ENCODE measurements at places on chromosomes 5 and 9.

DNA sequence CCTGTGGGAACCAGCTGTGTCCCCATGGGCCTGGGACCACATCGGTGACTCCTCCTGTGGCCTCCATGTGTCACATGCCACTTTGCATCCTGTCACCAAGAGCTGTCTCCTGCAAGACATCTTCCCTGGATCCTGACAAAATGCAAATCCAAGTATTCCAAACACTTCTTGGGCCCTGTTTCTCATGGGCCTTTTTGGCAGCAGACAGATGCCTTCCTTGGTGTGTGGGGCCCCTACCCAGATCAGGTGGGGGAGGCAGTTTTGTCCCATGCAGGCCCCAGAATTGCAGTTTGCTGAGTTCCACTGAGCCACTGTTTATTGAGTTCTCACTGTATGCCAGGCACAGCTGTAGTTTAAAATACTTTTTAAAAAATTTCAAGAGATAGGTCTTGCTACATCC is 62.5 kb upstream of the GABRP start:
- DNase-seq = no peak

DNA sequence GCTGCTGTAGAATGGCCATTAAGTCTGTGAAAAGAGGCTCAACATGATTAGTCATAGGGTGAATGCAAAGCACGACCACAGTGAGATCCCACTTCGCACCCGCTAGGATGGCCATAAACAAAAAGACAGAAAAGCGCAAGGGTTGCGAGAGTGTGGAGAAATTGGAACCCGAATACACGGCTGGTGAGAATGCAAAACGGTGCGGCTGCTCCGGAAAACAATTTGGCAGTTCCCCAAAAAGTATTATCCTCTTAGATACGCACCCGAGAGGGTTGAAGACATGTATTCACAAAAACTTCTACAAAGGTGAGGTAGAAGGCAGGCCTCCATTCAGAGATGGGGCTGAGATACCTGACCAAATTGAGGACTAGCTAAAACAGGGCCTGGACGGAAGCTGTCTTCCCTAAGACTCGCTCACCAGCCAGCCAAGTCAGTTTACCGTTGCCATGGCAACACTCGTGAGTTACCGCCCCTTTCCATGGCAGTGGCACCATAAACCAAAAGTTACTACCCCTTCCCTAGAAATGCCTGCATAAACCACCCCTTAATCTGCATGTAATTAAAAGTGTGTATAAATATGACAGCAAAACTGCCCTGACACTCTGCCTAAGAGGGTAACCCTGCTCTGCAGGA is 726 bp upstream of the PSMB7 start:
- DNase-seq = no peak

DNA sequence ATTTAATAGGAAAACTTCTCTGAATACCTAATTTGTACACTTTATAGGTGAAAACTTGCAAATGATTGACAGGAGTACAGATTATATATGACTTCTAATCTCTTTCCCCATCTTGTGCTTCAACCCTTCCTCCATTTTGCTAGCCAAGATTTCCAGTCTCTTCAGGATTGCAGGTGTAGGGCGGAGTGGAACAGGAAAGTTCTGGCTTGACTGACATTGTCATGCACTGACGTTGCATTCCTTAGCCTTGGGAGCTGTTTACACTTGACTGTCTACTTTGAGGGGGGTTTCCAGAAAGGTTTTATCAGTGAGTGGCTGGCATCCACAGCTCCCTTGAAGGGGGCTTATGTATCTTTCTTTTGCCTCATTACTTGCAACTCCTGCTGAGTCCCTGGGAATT is 34.1 kb upstream of the GRIA1 start:
- no peak for DNase-seq

DNA sequence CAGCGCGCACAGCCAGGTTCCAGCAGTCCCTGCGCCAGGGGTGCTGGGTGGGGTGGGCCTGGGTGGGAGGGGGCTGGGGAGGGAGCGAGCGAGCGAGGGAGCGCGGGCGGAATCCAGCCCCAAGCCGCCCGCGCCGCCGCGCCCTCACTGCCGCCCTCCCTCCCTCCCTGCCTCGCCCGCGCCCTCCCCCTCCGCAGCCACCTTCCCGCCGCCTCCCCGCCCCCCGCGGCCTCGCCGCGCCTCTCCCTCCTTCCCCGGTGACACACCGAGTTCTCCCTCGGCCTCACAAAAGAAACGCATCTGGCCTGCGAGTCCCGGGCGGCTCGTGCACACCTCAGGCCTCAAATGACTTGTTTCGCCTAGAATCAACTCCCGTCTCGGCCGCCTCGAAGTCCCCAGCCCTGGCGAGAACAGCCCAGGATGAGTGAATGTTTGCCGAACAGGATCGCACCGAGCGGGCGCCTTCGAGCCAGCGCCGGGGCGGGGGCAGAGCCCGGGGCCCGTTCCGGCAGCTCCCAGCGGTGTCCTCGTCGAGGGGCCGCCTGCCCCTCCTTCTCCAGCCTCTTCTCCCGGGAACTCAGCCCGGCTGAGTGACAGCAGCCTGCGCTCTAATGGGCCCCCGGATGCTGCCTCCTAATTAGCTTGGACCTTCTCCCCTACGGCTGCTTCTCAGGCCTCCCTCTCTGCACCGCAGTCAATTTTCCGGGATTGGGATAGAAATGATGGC is 371 bp upstream of the PITX1 start:
- DNase-seq = peak; percentile 66

GRCh38 chr9:72872718-72873117 is 80.1 kb downstream of the ALDH1A1 start:
- no peak for DNase-seq

GRCh38 chr5:10660135-10660534 is 96.3 kb downstream of the ANKRD33B start:
- no peak for DNase-seq

DNA sequence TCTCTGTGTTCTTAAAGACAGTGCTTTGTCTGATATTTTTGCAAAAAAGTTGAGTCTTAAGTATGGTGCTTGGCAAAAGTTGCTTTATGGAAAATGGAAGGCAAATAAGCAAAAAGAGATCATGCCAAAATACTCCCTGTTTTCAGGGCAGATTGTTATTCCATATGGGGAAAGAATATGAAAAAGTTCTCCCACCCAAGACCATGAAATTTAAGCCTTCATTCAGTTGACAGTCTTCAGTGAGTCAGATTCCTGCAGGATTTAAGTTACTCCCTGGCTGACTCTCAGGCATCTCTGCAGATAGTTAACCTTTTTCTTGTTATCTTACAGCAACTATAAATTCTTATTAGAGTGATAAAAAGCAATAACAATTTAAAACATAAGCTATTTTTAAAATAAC is 601.6 kb downstream of the PDE4D start:
- no peak for DNase-seq

- DNase-seq = no peak
These were observed 12.2 kb downstream of the AFAP1L1 start for GRCh38 chr5:149283626-149284480.

DNA sequence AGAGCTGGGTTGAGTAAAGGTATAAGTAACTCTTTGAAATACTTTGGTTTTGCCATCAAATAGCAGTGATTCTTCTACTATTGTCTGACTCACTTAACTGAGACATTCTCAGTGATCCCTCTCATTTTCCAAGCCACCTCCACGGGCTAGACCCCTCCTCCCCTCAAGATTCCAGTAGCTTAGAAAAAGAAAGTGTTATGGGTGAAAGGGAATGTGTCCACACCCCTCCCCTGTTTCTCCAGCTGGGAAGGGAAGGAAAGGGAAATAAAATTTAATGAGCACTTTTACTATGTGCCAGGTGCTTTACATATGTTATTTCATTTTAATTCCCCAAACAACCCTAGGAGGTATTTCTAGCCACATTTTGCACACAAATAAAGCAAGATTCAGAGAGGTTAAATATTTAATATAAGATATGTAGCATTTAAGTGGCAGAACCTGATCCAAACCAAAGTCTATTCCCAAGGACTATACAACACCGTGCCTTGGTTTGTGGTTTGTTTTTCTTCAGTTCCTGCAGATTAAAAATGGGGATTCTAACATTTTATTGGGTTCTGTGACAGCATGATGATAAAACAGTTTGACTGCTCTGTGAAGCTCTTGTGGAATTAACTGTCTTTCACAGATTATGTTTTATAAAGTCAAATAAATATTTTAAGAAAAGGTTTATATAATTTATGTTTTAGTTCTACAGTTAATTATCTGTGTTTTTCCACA is 135.9 kb downstream of the ZSWIM6 start:
- no peak for DNase-seq

GRCh38 chr5:180171568-180172094 is 37.4 kb downstream of the RASGEF1C start:
- no peak for DNase-seq

DNA sequence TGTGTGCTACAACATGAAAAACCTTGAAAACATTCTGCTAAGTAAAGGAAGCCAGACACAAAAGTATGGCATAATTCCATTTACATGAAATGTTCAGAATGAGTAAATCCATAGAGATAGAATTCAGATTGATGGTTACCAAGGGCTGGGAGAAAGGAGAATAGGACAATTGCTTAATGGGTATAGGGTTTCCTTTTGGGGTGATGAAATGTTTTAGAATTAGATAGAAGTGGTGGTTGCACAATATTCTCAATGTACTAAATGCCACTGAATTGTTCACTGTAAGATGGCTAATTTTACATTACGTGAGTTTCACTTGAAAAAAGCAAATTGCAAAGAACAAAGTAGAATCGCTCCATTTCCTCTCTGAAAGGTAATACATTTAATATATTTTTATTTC is 43.0 kb upstream of the GAS1 start:
- DNase-seq = no peak

DNA sequence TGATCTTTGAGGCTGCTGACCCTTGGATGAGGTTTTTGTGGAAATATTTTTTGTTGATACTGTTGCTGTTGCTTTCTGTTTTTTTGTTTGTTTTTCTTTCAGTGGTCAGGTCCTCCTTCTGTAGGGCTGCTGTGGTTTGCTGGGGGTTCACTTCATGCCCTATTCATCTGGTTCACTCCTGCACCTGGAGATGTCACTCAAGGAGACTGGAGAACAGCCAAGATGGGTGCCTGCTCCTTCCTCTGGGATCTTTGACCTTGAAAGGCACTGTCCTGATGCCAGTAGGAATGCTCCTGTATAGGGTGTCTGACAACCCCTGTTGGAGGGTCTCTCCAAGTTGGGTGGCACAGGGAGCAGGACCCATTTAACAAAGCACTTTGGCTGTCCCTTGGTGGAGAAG is 67.0 kb upstream of the ACTBL2 start:
- DNase-seq = no peak

- no peak for DNase-seq
These were observed 3.4 kb downstream of the CLINT1 start for GRCh38 chr5:157855404-157855994.

DNA sequence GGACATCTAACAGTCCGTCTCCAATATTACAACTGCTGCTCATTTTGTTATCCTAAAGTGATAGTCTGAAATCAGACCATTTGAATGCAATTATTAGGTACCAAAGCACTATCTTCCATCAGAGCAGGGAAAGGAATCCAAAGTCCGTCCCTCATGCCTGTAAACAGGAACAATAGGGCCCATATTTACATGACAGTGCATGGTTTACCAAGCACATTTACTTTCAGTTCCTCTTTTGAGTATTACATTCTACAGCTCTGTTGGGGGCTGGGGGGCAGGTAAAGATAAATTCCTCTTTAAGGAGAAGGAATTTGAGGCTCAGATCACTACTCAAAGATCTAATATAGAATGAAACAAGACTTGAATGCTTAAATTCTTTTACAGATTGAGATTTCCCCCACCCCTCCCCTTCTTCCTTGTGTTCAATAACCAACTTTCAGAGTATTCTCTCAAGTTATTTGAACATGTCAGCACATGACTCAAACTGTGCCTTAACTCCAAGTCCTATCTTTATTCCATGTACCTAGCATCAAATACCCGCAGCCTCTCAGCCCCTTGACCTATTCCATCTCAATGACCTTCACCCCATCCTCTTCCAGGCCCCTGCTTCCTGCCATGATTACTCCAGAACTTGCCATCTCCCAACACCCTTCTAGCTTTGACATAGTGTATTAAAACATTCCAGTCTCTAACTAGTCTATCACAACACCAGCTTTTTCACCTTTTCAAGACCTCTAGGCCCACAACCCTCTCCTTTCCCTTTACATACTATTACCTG is 71.0 kb downstream of the BRINP1 start:
- no peak for DNase-seq

DNA sequence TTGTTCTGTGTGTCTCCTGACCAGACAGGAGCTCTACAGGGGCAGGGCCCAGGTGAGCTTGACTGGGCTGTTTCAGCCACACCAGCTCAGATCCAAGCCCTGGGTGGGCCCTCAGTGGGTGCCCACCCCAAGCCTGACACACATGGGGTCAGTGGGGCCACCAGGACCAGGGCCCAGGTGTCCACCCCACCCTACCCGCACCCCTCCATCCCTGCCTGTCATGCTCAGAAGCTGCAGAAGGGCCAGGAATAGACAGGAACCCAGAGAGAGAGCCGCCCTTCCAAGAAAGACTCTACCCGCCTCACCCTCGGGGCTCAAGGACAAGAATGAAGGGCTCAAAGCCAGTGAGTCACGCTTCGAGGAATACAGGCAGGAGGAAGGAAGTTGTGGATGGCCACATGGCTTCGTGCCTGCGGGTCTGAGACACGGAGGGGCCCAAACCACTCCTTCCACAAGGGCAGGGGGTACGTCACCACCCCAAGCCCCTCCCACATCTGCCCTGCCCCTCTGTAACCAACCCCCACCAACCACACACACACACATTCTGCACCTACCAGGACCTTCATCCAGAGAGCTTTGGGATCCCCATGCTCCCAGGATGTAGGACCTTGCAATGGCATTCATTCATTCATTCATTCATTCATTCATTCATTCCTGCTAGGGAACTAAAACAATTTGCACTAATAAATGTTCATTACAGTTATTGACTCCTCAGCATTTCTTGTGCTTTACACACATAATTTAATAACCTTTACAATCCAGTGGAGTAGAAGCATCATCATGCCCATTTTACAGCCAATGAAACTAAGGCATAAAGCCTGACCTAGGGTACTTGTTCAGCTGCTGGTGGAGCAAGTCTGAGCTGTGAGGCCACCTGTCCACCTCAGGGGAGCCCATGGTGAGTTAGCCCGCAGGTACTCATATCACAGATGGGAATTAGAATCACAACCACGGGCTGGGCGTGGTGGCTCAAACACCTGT is 55.9 kb upstream of the STXBP1 start:
- DNase-seq = no peak

DNA sequence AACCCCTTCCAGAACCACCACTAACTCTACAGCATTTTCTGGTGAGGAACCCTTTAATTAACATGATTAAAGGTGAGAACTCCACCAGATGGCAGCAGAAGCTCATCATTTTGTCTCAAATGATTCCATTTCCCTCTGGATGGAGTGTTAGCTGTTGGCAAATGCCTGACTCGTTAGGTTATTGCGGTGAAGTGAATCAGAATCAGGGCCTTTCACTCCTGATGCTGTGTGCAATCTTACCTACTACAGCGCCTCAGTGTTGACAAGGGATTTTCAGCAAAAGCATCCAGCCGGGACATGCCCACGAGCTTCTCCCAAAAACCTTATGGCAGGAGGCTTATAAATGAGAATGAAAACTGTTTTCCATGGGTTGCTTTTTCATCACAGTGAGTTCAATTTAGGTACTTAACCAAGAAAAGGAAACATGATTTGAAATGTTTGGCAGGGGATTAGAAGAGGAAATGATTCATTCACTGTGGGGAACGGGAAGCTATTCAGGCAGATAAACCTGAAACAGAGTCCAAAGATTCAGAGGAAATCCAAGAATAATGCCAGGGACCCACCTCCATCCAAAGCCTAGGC is 48.0 kb upstream of the CAST start:
- peak; percentile 54 for DNase-seq

GRCh38 chr9:125486576-125486975 is 220.4 kb downstream of the MAPKAP1 start:
- no peak for DNase-seq

All from mesothelial cell of epicardium (in vitro differentiated cells).